CD14-positive monocyte (primary cell): ENCODE measurements at places on chromosomes 2 and 18.

- no peak for DNase-seq
Observed at GRCh38 chr18:69820538-69820937, 127.1 kb downstream of the CD226 start.

DNA sequence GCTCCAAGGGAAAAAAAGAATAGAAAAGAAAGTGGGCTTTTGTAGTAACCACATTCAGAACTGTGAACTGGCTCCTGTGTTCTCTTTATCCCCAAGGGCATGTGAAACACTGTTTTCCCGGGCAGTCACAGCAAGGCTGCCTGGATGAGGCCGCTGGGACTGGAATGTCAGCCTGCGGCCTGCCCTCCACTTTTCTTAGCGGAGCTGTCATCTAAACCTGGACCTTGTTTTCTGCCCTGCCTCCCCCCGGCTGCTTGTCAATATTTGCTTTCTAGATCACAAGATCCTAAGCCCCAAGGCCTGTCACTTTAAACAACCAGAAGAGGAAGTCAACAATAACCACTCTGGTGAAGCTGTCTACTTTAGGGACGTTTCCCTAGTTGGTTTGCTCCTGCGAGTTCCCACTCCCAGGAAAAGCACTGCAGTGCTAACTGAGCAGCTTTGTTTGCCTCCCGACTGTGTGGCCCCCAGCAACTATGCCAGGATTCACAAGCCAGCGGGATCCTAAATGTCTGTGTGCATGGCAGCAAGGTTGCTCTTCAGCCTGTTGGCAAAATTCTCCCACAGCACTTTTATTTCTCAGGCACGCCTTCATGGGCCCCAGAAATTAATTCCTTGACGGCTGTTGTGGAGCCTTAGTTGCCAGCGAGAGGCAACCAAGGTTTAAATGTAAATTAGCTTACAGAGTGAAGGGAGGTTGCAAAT, 30.6 kb downstream of the SOWAHC start:
- DNase-seq = no peak

- peak; percentile 82 for DNase-seq
Observed at GRCh38 chr2:64212801-64213321, 68.6 kb upstream of the PELI1 start.

- DNase-seq = no peak
Observed at GRCh38 chr2:229520691-229521096, 193.7 kb downstream of the DNER start.

DNA sequence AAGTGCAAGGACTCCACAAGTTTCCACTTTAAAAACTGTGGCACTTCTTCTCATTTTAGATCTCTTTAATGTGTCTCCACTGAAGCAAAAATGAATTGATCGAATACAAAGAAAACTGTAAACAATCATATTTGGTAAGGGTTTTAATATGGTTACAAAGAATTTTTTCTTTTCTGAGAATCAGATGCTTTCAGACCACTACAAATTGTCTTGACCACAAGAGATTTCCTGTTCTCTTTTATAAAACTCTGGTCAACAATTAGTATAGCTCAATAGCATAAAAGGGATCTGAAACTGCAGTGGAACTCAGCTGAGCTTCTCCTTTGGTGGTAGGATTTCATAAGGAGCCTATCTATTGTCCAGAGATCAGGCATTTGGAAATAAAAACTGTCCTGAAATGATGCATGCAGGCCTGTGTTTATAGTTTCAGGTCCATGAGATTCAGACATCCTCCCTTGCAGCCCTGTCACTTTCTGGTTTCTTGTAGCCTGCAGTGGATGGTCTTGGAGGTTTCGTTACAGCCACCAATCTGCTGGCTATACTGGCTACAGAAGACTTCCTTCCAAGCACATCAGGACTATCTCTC, 120.0 kb downstream of the DOCK10 start:
- DNase-seq = peak; percentile 94

DNA sequence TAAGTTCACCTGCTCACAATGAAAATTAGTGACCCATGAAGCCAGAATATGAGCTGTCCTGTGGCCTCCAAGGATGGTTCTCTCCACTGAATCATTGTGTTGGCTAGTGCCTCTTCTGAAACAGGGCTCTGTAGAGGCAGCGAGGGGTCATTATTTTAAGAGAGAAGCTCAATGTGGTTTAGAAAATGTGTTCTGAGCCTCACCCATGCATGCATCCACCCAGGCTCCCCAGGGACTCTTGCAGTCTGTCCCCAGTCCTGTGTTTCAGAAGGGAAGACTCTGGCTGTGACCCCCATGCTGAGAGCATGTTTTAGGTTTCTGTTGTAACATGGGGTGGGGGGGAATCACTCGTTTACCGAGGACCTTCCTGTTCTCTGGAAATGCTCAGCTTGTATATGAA, 135.2 kb downstream of the RNF144A start:
- no peak for DNase-seq

- DNase-seq = no peak
Observed at GRCh38 chr2:158346032-158346431, 110.5 kb downstream of the CCDC148 start.

DNA sequence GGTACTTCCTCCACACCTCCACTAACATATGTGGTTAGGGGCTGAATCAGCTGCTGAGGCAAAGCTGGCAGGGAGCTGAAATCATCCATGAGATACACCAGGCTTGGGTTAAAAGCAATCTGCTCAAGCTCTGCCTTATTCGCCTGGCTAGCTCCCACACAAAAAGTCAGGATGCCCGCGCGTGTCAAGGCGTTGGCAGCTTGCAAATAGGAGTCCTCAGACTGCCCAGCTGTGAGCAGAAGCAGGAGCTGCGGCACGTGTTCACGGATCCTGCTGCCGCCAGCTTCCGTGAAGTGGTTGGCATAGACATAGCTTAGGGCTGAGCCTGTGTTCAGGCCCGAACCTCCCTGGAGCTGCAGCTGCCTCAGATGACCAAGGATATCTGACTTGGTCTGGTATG, 35.3 kb downstream of the COL6A3 start:
- DNase-seq = no peak

- DNase-seq = peak; percentile 99
Observed at GRCh38 chr18:34978953-34979608, 62.1 kb upstream of the MAPRE2 start.

GRCh38 chr2:170680172-170680941, 34.8 kb upstream of the SP5 start:
- no peak for DNase-seq

DNA sequence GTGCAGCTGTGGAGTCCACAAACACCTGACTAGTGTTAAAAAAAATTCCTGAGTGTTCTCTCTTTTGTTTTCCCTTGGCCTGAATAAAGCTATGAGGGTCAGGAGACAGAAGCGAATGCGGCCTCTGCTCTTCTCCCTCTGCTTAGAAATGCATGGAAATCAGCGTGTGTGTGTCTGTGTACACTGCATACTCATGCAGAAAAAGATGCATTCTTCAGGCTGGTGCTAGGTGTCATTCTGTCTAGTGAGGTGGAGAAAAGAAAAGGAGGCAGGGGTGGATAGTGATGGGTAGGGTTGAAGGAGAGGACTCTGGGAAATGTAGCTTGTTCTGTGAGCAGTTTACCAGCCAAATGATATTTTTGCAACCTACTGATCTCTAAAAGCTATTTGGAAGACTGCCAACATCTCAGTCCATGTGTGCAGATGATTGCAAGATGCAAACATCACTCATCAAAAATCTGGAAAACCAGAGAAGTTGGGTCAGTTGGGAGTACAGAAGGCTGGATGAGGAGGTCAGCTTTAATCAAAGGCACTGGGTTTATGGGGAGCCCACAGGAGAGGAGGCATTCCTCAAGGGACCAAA, 177.7 kb downstream of the INSIG2 start:
- DNase-seq = no peak

- DNase-seq = no peak
Observed at GRCh38 chr2:72361521-72361920, 213.9 kb upstream of the CYP26B1 start.

DNA sequence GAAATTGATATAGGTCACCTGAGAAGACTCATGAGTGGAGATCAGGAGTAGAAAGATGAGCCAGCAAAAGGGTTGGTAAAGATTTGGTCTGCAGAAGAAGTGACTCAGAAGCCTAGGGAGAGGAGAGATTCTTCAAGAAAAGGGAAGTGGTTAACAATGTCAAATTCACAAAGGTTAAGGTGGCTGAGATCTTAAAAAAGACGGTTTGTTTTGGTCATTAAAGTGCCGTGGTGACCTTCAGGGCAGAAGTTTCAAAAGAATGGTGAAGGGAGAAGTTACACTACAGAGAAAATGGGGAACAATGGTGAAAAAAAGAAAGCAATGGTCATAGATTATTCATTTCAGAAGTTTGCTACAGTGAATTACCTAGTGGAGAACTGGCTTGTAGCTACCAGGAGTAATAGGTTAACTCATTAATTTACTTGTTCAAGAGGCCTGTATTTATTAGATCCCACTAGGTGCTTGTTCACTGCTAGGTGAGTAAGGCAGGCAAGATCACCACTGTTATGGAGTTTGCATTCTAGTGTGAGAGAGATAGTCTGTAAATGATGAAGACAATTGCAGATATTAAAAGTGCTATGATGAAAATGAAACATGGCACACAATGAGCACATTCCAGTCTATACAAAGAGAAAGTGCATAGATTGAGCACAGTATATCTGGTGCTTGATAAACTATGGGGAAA, 43.0 kb downstream of the FBXO48 start:
- DNase-seq = peak; percentile 95

- DNase-seq = no peak
Observed at GRCh38 chr2:224565452-224566035, 19.6 kb downstream of the CUL3 start.

DNA sequence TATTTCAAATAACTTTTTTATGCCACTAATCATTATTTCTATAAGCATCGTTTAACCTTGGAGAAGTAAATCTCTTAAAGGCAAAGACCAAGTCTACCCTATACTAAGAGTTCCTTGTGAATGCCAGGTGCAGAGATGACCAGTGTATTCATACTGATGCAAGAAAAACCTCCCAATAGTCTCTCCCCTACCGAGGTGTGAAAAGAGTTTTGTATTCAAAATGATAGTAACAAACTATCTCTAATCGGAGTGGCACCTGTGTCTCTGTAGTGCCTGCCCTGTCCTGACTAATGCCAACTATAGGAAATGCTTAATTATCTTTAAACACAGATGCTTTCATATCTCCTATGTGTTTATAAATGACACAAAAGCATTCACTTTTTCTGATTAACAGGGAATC, 798.5 kb downstream of the TRIB2 start:
- no peak for DNase-seq

- DNase-seq = peak; percentile 35
Observed at GRCh38 chr2:169039702-169040101, 8.6 kb upstream of the ABCB11 start.

- no peak for DNase-seq
Observed at GRCh38 chr2:226080334-226080733, 680.8 kb downstream of the NYAP2 start.

- DNase-seq = no peak
Observed at GRCh38 chr2:122390406-122390805, 635.0 kb downstream of the TSN start.

DNA sequence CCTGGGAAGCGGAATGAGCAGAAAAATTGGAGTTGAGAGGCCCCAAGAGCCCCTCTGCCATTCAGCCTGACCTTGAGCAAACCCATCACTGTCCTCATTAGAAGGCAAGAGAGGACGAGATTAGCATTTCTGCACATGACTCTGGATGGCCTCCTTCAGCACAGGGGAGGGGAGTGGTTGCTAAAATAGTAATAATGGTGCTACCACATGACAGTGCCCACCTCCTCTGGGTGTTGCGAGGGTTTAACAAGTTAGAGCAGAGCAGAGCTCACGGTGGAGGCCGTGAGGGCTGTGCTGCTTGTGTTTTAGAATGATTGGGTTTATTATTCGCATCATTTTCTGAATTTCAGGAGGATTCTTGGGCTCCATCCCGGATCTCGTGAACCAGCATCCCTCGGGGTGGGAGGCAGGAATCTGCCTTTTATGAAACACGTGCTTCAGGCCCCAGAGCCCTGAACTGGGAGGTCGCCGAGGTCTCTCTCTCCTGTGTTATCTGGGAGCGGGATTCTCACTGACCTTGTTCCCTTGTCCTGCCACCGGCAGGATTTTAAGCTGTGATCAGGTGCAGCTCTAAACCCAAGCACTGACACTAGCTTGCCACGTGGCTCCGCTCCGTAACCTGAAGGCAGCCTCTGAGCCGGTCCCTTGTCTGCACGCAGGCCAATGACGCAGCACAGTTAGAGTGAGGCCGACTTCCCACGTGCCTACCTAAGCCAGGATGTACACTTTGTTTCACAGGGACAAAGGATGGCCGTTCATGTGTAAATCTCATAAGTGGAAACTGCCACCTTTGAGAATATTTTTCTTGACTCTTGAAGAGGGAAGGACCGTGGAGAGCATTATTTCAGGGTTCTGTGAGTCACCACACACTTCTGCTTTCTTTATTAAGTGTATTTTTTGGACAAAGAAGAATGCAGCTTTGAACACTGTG, 142.3 kb downstream of the ACOXL start:
- DNase-seq = peak; percentile 57

- no peak for DNase-seq
Observed at GRCh38 chr2:34997779-34998178, 1357.8 kb upstream of the CRIM1 start.

GRCh38 chr2:185990861-185991525, 252.4 kb downstream of the FSIP2 start:
- DNase-seq = no peak

- no peak for DNase-seq
Observed at GRCh38 chr2:40741532-40741931, 289.6 kb upstream of the SLC8A1 start.

- DNase-seq = no peak
Observed at GRCh38 chr2:224507789-224508188, 77.4 kb downstream of the CUL3 start.

- no peak for DNase-seq
Observed at GRCh38 chr2:15760232-15760910, 168.7 kb downstream of the DDX1 start.

DNA sequence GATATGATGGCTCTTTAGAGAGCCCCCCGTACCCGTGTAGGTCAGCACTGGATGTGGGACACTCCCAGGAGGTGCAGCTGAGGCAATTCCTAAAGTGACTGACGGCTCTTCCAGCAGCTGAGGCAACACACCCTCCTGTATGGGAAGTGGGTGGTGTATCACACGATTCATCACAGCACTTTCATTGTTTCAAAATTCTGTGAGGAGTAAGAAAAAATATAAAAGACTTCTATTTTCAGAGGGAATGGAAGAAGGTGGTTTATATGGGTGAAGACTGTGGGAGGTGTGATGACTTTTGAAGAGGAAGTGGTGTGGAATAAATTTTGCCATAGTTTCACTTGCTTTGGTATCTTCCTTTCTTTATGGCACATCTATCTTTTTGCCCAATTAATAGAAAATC, 22.3 kb downstream of the QPCT start:
- no peak for DNase-seq

- DNase-seq = no peak
Observed at GRCh38 chr2:34105006-34105767, 506.1 kb upstream of the FAM98A start.
